ENCODE measurements at places on chromosomes 13 and 19. TPM values are rescaled to one million over a fixed set of nuclear protein-coding genes. Genes with fewer than 3 reads are reported as not detected.

ERCC5 gene
- 57.6 TPM for total RNA-seq

GRCh38 chr19:35978271-35978670 is 16.7 kb upstream of the SDHAF1 start:
- DNase-seq = no peak

- no peak for DNase-seq
Measured at GRCh38 chr19:52219611-52220010, 29.8 kb downstream of the PPP2R1A start.

DNA sequence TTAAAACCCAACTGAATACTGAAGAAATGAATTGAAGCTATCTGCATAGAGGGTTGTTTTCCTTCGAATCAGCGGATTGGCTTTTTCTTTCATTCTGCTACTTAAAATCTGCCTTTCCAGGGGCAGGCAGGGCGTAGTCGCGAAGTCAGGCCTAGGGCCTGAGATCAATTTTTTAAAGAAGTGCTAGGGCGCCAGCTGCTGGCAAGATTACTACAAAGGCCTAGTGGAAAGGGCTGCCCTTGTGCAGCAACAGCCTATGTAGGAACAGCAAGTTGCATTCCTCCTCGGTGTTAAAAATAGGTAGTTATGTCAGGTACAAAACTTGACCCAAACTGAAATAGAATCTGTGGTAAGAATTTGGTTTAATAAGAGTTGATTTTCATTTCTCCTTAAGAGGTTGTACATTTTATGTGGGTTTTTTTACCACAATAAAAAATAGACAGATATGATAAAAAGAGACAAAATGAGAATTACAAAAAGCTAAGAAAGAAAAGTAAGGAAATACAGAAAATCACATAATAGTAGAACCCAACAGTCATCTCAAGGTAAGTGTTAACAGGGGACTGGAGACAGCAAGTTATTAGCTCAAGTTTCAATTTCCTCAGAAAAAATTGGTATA is 9.5 kb upstream of the URAD start:
- no peak for DNase-seq

DNA sequence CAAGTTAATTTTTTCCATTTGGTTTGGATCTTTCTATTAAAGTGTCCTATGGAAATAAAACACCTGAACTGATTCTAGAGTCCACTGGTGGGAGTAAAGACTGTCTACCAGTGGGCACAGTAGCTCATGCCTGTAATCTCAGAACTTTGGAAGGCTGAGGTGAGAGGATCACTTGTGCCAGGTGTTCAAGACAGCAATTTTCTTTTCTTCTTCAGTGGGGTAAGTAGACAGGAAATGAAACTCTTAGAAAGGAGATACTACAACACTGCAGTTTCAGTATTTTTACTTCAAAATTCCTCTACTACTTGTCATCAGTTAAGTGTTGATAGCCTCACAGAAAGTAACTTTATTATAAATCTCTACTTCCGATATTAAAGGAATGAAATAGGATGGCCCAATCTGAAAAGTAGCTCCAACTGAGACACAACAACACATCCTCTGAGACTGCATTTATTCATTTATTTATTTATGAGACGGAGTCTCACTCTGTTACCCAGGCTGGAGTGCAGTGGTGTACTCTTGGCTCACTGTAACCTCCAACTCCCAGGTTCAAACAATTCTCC is 26.3 kb downstream of the DNMT1 start:
- DNase-seq = no peak

- DNase-seq = no peak
Measured at GRCh38 chr13:97422118-97423054, 11.6 kb upstream of the RAP2A start.

DNA sequence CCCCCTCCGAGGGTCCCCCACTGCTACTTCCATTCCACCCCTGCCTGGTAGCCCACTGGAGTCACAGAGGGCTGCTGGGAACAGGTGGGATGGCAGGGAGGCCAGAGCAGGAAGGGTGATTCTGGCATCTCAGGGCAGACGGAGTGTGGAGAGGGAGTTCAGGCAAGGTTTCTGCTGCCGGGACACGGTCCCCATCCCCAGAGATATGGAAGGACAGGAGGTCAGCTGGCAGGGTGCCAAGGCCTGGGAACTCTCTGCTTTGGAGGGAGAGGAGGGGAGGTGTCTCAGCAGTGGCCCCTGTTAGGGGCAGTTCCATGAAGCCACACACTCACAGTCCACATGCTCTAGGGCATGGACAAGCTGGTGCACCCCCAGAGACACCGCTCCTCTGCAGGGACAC is 68.1 kb downstream of the CHST8 start:
- no peak for DNase-seq

GRCh38 chr13:76035711-76036110 is 399.6 kb downstream of the LMO7 start:
- DNase-seq = no peak

- no peak for DNase-seq
Measured at GRCh38 chr19:53657330-53657729, 25.5 kb downstream of the DPRX start.
